Stimulated activated CD8-positive, alpha-beta memory T cell treated with anti-CD3 and anti-CD28 coated beads, Interleukin-4, amount 100 ng/mL, for 4 hours (primary cell): ENCODE measurements at places on chromosomes 3 and 15.

- DNase-seq, result no peak
These were observed 160.1 kb downstream of the MFSD1 start for GRCh38 chr3:158961911-158962310.

DNA sequence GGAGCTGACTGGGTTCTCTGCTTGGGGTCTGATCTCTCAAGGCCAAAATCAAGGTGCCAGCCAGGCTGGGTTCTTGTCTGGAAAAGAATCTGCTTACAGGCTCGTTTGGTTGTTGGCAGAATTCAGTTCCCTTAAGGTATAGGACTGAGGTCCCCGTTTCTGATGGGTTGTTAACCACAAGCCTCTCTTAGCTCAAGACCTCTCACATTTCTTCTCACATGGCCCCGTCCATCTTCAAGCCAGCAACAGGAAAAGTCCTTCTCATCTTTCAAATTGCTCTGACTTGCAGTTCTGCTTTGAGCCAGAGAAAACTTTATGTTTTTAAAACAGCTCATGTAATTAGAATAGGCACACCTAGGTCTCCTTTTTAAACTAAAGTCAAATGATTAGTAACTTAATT is 20.4 kb downstream of the UACA start:
- no peak for DNase-seq

DNA sequence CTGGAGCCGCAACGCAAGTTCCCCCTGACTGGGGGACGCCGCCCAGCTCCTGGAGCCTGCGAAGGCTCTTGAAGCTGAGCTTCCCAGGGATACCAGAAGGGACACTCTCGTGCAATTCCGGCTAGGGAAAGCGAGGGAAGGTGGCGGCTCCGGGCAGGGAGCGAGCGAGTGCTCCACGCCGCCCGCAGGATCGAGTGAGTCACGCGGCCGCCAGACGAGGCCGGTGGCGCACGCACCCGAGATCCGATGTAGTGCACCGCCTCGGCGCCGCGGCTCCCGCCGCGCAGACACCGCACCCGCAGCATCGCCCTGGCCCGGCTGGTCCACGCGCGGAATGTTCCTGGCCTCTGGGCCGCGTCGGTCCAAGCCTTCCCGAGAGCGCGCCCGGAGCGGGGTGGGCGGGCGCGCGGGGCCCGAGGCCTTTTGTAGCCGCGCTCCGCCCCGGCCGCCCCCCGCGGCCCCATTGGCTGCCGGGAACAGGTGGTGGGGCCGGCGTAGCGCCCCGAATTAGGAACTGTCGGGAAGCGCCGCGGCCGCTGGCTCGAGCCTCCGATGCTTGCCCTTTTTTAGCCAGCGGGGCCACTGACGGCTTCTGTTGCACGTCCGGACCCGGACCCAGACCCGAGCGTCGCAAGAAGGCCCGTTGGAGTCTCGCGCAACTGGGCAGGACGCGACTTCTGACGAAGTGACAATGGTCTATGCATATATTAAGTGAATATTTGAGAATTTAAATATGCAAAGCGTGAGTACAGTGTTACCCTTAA is at the start of gene GATM:
TSS of gene GATM (minus strand) at position 396 of the 764 bp plus-strand sequence. CDS start at position 305, 91 bp downstream.
- DNase-seq, result no peak

GRCh38 chr3:31294430-31295149 is 238.1 kb upstream of the STT3B start:
- DNase-seq, result no peak

GRCh38 chr3:140076552-140076951 is 141.6 kb downstream of the CLSTN2 start:
- DNase-seq, result no peak

- DNase-seq, result no peak
These were observed 75.0 kb upstream of the MBNL1 start for GRCh38 chr3:152193673-152194267.

GRCh38 chr3:150210461-150211110 is 197.5 kb upstream of the TSC22D2 start:
- no peak for DNase-seq

DNA sequence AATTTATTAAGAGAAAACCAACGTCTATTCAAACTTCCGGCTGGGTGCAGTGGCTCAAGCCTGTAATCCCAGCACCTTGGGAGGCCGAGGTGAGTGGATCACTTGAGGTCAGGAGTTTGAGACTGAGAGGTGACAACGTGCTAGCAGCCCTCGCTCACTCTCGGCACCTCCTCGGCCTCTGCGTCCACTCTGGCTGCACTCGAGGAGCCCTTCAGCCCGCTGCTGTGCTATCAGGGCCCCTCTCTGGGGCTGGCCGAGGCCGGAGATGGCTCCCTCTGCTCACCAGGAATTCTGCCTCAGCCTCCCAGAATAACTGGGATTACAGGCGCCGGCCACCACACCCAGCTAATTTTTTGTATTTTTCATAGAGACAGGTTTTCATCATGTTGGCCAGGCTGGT is 58.7 kb downstream of the USF3 start:
- no peak for DNase-seq

DNA sequence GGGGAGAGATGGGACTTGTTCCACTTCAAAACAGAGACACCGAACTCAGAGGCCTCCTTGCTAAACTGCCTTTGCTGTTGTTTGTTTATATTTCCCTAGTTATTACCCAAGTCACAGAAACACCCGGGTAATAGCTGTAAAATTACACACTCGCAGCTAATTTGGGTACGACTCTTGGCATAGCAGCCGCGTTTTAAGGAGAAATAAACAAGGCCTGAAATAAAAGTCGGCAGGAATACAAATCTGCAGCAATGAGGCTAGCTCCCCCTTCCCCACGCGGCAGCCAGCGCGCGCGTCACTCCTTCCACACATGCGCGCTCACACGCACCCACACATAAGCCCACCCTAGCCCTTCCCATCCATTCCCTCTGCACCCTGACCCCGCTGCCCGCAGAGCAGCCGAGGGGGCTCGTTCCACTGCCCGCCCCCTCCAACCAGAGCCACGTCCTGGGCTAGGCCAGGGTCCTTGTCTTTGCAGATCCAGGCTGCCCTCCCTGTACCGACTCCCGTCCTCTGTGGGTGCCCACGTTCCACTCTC is 67.3 kb downstream of the LINGO1 start:
- DNase-seq, result no peak

- peak; percentile 84 for DNase-seq
These were observed 99.7 kb upstream of the LIPC start for GRCh38 chr15:58331913-58332675.

- DNase-seq, result no peak
These were observed 528.4 kb upstream of the PROK2 start for GRCh38 chr3:72313308-72313707.

DNA sequence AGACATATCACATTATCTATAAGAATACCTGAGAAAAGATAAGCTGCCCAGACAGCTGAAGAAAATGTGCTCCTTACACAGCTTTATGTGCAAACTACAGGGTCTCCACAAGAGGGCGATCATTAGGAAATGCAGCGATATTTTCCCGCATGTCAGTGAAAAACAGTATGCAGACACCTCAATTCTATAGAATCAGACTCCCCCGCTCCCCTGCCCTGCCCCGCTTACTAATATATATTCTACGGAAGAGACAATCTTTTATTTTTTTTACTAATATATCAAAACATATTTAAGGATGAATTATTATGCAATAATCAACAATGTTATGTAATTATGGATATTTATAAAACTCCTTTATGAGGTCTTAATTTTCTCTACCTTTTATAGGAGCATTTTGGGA is 681.3 kb downstream of the ROBO1 start:
- no peak for DNase-seq

- DNase-seq, result no peak
These were observed 873.0 kb downstream of the ROBO1 start for GRCh38 chr3:78894787-78895186.
